Activated gamma-delta T cell treated with anti-CD3 and anti-CD28 coated beads, Interleukin-2, amount 50 U/mL, for 16 hours (primary cell): ENCODE measurements at places on chromosomes 2 and 18.

- DNase-seq: no peak
Measured at GRCh38 chr2:11367170-11367730, 22.8 kb upstream of the ROCK2 start.

DNA sequence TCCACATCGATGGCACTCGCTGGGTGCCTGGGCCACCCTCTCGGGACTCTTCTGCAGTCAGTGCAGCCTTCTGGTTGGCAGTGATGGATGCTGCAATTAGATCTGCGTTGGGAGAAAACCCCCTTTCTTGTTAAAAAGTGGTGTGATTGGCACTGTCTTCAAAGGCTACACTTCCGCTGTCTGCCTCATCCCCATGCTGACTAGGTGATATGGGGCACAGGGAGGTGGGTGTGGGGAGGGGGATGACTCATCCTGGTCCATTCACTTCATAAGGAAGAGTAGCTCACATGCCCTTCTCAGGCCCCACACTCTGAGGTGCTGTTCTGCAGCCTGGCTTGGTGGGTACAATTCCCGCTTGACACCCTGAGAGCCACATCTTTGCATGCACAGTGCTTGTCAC lies 77.4 kb downstream of the THNSL2 start:
- no peak for DNase-seq

- DNase-seq: no peak
Measured at GRCh38 chr18:8814206-8814605, 108.8 kb downstream of the MTCL1 start.

- no peak for DNase-seq
Measured at GRCh38 chr2:8394569-8395359, 287.1 kb upstream of the ID2 start.

DNA sequence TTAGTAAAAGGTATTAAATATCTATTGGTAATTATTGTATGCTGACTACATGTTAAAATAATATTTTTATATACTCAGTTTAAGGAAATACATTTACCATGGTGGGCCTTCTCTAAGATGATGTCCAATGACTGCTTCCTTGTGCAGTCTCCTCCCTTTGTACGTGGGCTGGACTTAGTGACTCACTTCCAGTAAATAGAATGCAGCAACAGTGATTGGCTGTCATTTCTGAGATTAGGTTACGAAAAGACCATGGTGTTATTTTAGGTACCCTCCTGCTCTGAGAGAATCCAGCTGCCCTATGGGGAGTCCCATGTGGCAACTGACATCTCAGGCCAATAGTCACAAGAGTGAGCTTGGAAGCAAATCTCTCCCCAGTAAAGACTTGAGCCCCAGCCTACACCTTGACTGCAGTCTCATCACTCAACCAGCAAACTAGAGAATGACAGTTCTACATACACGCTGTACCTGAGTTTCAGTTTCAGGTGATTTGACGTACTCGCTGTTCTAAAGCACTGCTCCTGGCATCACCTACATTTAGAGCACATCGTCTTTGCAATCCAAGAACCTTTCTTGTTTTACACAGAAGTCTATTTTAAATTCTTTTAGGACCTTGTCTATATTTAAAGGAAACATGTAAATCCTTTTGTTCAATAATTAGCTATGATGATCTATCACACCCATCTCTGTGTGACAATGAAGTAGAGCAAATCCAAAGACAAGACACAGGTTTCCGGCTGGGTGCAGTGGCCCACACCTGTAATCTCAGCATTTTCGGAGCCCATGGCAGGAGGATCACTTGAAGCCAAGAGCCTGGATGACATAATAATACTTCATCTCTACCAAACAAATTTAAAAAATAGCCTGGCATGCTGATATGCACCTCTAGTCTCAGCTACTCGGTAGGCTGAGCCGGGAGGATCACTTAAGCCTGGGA lies 87.2 kb downstream of the COBLL1 start:
- no peak for DNase-seq

DNA sequence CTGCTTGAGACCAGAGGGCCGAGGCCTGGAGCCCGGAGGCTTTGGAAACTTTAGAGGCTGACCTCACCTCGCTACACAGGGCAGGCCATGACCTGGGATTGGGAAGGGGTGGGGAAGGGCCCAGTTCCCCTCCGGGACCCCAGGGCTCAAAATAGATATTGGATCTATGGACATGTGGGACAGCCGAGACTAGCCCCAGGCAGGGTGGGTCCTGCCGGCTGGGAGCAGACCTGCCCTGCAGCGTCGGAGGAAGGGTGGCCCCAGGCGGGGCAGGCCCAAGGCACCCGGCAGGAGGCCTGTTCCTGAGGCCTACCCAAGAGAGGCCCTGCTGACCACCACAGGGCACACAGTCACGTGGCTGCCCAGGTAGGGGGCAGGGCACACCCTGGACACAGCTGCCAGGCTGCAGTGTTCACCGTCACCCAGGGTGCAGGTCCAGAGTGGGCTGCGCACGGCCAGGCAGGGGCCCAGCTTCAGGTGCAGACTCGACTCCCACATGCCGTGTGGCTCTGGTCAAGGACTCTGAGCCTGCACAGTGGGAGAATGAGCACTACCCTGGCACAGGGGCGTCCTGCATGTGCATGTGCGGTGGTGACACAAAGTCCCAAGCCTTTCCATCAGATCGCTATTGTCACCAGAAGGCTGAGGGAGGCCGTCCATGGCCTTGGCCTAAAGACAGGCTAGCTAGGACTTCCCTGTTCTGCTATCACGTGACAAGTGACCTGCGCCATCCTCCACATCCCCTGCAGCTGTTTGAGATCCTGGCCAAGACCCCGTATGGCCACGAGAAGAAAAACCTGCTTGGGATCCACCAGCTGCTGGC lies 13.2 kb downstream of the ANO7 start:
- DNase-seq: no peak
